ENCODE measurements at places on chromosomes 7 and 10. TPM values are rescaled to one million over a fixed set of nuclear protein-coding genes. Genes with fewer than 3 reads are reported as not detected.

SFTPA1 gene
- total RNA-seq: not detected

SLK gene
- total RNA-seq: 31.1 TPM

OR2A1 gene
- total RNA-seq: not detected

DNA sequence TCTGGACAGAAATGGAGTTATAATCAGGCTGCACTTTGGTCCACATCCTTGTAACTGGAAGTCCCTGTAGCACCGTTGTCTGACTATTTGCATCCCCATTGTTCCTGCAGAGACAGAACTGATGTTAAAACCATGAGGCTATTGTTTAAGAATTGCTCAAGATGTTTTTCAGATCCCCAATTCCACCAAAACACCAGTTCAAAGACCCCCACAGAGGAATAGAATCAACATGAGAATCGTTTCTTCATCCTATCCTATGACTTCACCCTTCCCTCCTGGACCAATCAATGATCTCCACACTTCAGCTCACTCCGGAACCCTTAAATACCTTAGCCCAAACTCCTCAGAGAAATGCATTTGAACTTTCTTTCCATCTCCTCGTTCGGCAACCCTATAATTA lies 57.1 kb upstream of the GRID1 start:
- DNase-seq: no peak

HOXA4 gene
- total RNA-seq: 0.19 TPM

DNA sequence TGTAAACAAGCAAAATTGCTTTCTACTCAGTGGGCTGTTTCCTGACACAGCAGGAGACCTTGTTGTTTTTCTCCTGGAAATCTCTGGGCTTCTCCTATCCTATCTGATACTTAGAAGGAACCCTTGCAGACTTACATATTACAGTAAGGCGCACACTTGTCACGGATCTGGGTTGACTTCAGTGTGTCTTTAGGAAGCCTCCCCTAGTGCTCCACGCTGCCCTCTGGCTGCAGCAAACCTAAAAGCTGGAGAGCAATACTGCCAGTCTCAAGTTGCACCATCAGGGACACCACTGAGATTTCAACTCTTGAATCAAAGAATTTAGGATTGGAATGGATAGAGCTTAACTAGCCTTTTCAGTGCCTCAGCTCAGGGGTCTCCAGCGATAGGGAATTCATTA lies 495.3 kb downstream of the LRMDA start:
- no peak for DNase-seq

All from CD4-positive, alpha-beta memory T cell (primary cell).